Stimulated activated CD4-positive, alpha-beta T cell treated with anti-CD3 and anti-CD28 coated beads, TNF-alpha, amount 100 ng/mL, for 1 hour (primary cell): ENCODE measurements at places on chromosomes 5 and 9.

DNA sequence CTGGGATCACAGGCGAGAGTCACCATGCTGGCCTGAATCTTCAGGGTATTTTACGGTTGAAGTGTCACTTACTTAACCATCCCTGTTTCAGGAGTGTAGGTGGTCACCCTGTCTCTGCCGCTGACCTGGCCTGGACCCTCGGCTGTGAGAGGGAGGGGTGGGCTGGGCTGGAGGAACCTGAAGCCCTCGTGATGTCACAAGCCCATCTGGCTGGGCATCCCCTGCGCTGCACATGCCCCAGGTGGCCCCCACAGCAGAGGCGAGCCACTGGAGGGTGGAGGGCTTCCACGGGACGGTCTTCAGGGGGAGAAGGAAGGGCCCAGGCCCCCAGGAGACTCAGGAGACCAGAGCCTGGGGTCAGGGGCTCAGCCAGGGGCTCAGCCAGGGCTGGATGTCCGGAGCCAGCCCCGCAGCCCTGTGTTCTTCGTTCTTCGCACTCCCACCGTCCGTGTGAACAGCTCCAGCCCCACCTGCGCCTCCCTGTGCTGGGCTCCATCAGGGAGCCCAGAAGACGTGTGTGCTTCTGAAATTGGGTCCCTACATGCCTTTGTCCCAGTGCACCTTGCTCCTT, 7.6 kb upstream of the AHRR start:
- DNase-seq, result no peak

DNA sequence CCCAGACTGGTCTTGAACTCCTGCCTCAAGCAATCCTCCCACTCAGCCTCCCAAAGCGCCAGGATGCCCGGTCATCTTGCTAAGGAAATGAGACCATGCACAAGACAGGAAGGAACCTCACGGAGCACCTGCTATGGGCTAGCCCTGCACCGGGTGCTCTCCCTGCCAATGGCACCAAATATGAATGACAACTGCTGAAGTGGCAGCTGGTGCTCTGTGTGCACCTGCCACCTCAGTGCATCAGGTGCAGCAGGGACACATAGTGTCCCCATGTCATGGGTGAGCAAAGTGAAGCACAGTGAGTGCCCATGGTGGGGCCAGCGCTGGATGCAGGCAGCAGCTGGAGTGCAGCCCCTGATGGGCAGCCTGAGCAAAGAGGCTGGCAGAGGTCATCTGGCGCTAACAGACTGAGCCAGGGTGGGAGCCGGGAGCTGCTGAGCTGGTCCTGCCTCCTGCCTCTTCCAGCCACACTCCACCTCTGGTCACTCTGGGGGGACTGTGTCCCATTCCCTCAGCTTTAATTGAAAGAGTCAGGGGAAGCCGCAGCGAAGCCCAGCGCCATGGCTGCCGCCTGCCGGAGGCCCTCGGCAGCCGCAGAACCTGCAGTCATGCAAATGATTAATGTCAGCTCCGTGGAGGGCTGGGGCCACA, 46.4 kb downstream of the BARX1 start:
- DNase-seq, result no peak

DNA sequence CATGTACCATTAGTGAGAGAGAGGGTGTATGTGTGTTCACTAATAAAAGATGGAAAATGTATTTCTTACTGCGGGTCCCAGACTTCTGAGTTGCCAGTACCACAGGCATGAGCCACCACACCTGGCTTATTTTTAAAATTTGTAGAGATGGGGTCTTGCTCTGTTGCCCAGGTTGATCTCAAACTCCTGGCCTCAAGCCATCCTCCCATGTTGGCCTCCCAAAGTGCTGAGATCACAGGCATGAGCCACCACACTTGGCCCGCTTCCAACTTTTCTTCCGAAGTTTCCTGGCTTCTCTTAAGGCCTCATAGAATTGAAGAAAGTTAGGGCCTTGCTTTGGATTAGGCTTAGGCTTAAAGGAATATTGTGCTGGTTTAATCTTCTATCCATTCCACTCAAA, 40.4 kb upstream of the F2RL2 start:
- no peak for DNase-seq

DNA sequence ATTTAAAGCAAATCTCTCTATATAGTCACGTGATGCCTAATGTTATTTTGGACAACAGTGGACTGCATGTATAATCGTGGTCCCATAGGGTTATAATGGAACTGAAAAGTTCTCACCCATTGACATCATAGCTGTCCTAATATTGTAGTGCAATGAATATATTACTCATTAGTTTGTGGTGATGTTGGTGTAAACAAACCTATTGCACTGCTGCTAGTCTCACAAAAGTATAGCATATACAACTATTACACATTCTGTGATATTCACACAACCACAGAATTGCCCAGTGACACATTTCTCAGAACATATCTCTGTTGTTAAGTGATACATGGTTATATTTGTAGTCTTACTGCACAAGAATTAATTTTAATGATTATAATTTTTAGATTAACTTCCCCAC, 37.7 kb downstream of the IPO11 start:
- no peak for DNase-seq

DNA sequence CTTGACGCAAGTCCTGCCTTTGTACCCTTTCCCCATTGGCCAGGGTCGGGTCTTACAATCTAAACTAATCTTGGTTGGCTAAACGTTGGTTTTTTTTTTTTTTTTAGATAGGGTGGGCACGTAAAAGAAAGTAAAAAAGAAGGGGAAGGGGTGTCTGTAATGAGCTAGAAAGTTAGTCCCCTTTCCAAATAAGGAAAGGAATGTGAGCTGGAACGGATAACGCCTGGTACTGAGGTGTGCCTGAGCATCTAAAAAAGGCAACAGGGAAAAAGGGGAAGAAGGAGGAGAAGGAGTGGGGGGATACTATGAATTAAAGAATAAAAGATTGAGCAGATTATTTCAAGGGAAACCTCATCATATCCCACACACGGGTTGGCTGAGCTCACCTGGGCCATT, 66.2 kb upstream of the IL17B start:
- no peak for DNase-seq

GRCh38 chr5:174935854-174936474, 211.6 kb downstream of the MSX2 start:
- DNase-seq, result no peak

GRCh38 chr5:113231653-113232000, 203.2 kb downstream of the TSSK1B start:
- no peak for DNase-seq

- no peak for DNase-seq
These were observed 2.8 kb downstream of the RXRA start for GRCh38 chr9:134328841-134329575.

- DNase-seq, result no peak
These were observed 16.8 kb upstream of the JADE2 start for GRCh38 chr5:134508521-134509195.

DNA sequence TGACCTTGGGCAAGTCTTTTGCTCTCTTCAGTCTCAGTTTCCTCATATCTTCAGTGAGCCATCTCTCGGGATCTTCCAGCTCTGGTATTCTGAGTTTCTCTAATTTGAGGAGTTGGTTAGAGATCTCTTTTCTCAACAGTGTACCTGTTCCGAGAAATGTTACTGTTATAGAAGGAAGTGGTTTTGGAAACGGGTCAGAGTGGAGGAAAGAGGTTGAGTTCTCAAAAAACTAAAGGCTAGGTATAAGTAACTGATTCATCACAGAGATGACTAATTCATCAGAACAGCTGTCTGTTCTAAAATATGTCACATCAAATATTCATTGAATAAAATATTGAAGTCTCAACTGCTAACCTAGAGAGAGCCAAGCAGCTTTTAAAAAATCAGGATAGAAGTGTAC, 106.6 kb downstream of the PALM2AKAP2 start:
- DNase-seq, result no peak

GRCh38 chr5:135488727-135489465, 36.7 kb upstream of the TIFAB start:
- no peak for DNase-seq

DNA sequence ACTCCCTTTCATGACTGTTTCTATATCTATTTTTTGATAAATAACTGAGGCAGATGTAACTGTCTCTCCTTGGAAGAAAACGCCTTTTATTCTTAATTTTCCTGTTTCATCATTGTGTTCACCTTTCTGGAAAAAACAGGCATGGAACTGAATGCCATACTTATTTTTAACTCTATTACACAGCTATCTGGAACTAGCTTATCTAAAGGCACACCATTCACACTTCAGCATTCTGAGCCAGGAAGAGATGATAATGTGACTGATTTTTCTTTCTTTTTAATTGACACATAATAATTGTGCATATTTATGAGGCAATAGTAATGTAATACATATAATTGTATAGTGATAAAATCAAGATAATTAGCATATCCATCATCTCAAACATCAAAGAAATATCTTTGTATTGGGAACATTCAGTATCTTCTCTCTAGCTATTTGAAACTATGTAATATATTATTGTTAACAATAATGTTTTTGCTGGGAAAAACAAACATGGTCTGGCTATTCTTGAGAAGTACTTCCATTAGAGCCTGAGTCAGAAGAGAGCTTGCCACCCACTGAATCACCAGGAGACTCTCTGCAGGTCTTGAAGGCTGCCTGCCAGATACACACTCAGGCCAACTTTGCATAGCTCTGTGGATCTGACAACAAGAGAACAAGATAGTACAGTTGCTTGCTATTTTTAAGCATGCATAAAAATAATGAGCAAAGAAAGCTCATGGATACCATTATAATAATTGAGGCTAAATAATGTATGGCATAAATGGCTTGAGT, 501.0 kb upstream of the EDIL3 start:
- no peak for DNase-seq

DNA sequence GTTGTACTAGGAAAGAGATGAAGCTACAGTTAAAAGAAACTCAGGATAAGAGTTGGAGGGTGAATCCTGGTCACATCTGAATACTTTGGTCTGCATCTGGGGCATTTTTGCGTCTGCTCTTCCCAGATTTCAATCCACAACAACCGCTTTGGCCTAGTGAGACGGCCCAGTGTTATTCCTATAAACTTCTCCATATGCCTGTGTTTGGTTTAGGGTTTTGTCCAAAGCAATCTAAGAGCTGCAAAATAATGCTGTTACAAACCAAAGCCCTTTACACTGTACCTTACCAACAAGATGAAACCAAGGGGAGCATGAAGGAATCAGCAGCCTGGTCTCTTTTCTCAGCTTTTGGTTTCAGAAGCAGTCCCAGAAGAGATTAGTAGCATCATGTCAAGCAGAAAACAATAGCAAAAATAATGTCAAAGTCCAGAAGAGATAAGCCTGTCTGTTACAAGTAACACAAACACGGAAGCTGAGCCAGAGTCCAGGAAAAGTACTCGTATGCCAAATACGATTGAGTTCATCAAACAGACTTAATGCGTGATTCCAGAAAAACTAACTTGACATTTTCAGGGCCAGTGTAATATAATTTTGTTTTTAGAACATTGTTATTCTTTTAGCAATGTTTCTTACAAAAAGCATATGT, 379.9 kb upstream of the ACO1 start:
- DNase-seq, result no peak

GRCh38 chr5:126780165-126780827, 3.4 kb downstream of the LMNB1 start:
- no peak for DNase-seq

- no peak for DNase-seq
These were observed 18.1 kb downstream of the MAMDC2 start for GRCh38 chr9:70061776-70062175.
